Heart left ventricle (tissue), 16 donors: ENCODE measurements at places on chromosomes 2 and 18.
A peak's percentile ranks its signal among the peaks of the same experiment; 100 is the strongest.

DNA sequence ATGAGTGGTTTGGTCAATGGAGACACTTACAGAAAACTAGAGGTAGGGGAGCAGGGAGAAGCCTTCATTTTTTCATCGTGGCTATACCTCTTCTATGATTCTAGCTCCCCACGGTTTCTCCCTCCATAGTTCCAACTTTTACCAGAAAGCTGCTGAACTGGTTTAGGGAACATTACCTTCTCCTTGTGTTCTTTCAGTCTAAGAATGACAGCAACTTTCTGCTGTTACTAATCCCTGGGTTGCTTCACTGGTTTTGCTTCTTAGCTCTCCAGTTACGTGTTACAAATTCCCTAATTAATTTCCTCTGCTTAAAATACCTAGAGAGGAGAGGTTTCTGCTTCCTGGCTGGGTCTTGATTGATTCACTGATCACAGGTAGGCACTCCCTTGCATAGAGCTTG lies 499.9 kb downstream of the SLC4A3 start:
- no peak for DNase-seq
- H3K27me3 ChIP-seq: no peaks in the 10 kb centered on the region
- H3K27ac ChIP-seq: no peak overlapping the region
- no peaks in the 10 kb centered on the region for H3K36me3 ChIP-seq

DNA sequence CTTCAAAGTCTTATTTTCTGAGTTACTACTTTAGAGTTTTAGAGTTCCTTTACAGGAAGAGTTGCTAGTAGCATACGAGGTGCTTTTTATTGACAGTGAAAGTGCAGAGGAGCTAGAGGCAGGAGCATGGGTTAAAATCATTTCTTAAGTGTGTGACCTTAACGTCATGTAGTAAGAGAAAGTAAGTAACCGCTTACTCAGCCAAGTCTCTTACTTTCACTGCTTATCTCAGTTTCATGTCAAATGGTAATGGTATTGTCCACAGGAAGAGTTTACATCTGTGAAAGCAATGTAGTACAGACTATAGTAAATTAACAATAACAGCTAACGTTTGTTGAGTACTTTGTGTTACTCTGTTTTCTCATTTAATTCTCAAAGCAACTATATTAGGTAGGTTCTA lies 12.6 kb downstream of the NDUFAF7 start:
- H3K4me3 ChIP-seq: no peak overlapping the region
- no peak for DNase-seq
- no peaks in the 10 kb centered on the region for H3K4me1 ChIP-seq
- H3K27me3 ChIP-seq: no peaks in the 10 kb centered on the region

DNA sequence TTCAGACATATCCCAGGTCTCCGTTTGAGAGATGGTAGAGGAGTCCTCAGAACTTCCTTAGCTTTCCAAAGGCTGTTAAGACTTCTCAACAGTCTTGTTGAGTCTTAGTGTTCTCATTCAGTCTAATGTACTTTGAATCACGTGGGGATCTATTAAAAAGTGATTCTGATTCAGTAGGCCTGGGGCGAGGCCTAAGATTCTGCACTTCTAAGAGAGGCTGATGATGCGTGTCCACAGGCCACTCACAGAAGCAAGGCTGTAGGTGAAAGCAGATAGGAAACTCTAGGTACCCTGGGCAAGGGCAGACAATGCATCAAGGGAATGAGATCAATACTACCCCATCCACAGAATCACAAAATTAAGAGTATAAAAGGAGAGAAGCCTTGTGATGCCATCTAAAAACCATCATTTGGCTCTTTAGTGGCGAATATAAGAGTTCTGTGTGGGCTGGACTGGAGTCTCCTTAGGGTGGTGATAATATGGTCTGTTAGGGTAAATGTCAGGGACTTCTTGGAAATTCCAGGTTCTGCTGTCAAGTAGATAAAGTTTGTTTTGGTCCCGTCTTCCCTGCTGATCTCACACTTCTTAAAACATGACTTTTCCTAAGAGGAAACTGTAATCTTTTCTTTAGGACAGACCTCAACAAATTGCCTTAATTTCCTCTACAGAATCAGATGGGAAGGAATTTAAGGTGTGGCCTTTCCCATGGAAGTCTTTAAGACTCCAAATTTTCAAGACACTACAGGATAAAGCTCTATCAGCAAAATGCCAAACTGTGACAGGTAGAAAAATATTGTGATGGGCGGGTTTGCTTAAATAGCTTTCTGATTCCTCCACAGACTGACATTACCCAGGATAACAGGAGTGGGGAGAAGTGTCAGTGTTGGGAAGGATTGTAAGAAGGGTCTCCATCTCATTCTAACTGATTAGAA lies 45.7 kb upstream of the NEMP2 start:
- no peaks in the 10 kb centered on the region for H3K36me3 ChIP-seq
- no peak for DNase-seq
- H3K27ac ChIP-seq: no peak overlapping the region
- H3K4me3 ChIP-seq: no peak overlapping the region
- H3K27me3 ChIP-seq: no peaks in the 10 kb centered on the region
- H3K4me1 ChIP-seq: peaks cover 46% of the 10 kb centered on the region

GRCh38 chr2:104853534-104854497 lies at the start of gene POU3F3:
Gene POU3F3 (plus strand): TSS chr2:104854115. CDS start chr2:104855511, 1,396 bp downstream.
- H3K4me3 ChIP-seq: peak within 1 kb of the TSS; percentile 51
- H3K27me3 ChIP-seq: peaks cover 77% of the 10 kb centered on the region
- H3K4me1 ChIP-seq: peaks cover 12% of the 10 kb centered on the region
- H3K36me3 ChIP-seq: no peaks in the 10 kb centered on the region
- no peak within 1 kb of the TSS for H3K27ac ChIP-seq
- peak; percentile 59 for DNase-seq
